Stimulated activated CD4-positive, alpha-beta T cell treated with anti-CD3 and anti-CD28 coated beads, Interleukin-12 subunit alpha, Interleukin-12 subunit beta, amount 100 ng/mL, for 4 hours (primary cell): ENCODE measurements at places on chromosomes 6 and 20.

GRCh38 chr6:131831392-131831791 lies 23.6 kb downstream of the ENPP1 start:
- DNase-seq, result no peak

DNA sequence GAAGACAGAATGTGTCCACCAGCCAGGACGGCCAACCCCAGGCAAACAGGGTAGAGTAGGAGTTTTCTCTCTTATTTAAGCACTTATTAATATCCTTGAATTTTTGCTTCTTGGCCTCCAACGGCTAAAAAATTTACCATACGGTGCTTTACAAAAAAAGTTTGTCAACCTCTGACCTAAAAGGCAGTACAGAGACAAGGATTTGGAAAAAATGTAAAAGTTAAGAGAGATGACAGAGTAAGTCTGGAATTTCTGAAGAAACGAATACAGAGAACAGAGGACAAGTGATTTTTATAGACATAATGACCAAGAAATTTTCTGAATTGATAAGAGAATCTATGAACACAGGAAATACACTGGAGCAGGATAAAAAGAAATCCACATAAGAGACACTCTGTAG lies 10.2 kb downstream of the OSER1 start:
- DNase-seq, result no peak

- no peak for DNase-seq
Measured at GRCh38 chr6:51108563-51109234, 290.0 kb downstream of the TFAP2B start.

GRCh38 chr6:125784365-125784764 lies 6.4 kb upstream of the NCOA7 start:
- DNase-seq, result no peak

- no peak for DNase-seq
Measured at GRCh38 chr6:47457370-47457769, 20.2 kb upstream of the CD2AP start.

GRCh38 chr6:63456734-63457133 lies 115.5 kb upstream of the LOC128125822 start:
- DNase-seq, result no peak

- DNase-seq, result no peak
Measured at GRCh38 chr6:15484140-15484539, 178.7 kb downstream of the DTNBP1 start.

GRCh38 chr20:3486850-3487249 lies 16.0 kb downstream of the ATRN start:
- DNase-seq, result no peak

DNA sequence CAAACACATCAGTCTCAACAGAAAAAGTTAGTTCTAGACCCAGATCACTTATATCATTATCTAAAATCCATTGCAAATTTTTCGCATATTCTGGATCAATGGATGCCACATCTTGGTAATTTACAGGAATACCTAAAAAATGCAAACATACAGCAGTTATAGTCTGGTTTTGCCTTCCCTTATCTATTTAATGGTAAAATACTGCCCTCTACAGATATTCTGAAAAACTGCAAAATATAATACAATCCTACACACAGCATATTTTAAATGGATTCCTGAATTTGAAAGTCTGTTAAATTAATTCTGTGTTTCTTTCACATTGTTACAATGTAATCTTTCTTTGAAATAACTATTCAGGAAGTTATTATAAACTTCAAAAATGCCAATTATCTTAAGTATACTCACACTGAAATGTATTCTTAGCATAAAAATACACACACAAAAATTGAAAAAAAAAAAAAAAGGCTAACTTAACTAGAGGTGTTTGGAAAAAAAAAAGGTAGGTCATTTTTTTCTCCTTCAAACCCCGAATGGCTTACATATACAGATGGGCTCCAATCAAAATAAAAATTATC lies 88.4 kb downstream of the HACE1 start:
- DNase-seq, result no peak

GRCh38 chr6:138727182-138727581 lies 46.4 kb upstream of the CCDC28A start:
- no peak for DNase-seq

GRCh38 chr6:1729133-1729749 lies 119.5 kb downstream of the FOXC1 start:
- no peak for DNase-seq

DNA sequence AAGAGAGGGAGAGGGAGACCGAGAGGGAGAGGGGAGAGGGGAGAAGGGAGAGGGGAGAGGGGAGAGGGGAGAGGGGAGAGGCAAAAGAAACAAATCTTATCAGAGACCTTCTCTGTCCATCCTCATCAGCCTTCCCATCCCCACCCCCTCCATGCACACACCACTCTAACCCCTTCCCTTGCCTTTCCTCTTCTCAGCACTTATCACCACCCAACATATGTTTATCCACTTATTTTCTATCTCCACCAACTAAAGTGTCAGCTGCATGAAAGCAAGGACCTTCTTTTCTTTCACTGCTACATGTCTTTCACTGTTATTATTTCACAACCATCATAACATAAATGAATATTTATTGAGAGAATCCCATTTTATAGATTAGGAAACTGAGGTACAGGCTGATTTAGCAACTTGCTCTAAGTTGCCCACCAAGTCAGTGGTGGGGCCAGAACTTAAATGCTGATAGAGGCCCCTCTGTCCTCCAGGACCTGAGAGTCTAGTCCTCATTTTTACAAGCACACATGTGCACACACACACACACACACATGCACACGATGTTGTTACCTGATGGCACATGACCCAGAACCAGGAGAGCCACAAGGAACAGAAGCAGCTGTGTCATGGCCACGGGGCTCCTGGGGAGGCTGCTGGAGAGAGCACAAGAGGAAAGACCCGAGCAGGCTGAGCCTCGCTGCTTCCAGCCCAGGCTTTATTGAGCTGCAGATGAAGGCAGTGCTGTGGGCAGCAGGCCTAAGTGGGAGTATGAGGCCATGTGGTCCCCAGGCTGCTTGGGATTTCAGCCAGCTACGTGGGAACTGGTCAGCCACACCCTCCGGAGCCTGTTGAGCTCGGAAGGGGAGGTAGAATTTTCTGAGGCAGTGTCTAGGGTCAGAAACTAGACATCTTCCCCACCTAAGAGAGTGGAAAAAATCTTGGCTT lies 2.3 kb downstream of the DEFB124 start:
- no peak for DNase-seq

GRCh38 chr6:33848484-33848883 lies 44.7 kb upstream of the MLN start:
- DNase-seq, result no peak

DNA sequence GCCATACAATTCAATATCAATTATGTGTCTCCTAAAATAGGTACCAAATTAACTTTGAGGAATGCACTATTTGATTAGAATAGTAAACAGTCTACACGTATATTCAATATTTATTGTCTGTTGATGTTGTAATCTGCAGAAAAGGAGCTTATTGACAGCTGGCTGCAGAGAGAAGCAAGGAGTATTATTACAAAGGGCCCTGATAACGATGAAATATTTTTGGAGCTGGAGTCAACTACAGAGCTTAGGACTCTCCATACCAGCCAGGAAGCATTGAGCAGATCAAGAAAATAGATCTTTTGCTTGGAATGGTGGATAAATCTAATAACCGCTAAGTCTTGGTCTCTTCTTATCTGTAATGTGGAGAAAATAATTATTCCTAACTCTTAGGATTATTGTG lies 25.5 kb downstream of the ABRACL start:
- DNase-seq, result no peak

DNA sequence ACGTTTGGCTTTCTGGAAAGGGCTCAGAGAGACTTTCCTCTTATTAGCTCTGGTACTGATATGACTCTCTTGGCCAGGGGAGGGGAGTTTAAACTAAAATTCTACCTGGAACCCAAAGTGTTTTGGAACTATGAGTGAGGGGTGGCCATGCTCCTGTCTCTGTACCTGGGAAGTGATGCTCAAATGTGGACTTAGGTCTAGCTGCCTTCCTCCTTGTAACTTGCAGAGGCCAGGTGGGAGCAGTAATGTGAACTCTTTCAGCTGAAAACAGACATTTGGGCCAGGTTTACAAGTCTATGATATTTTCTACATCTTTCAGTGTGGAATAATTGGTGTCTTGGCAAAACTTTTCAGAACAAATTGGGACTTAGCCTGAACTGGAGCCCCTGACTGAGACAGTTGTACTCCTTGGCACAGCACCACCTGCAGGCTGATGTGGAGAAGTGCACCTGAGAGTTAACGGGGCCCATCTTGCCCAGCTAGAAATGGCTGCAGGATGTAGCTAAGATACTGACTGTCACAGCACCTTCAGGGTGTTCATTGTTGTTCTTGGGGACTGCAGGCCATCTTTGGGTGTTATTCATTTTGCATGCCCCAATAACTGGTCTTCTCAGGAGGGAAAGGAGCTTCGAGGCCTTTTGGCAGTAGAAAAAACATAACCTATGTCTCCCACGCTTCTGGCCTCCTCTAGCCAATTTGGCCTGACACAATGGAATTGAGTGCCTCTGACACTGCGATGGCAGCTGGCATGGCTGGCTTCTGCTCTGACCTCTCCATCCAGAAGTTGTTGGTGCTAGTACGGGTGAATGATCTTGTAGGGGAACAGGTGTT lies 37.1 kb downstream of the CD109 start:
- peak; percentile 63 for DNase-seq

DNA sequence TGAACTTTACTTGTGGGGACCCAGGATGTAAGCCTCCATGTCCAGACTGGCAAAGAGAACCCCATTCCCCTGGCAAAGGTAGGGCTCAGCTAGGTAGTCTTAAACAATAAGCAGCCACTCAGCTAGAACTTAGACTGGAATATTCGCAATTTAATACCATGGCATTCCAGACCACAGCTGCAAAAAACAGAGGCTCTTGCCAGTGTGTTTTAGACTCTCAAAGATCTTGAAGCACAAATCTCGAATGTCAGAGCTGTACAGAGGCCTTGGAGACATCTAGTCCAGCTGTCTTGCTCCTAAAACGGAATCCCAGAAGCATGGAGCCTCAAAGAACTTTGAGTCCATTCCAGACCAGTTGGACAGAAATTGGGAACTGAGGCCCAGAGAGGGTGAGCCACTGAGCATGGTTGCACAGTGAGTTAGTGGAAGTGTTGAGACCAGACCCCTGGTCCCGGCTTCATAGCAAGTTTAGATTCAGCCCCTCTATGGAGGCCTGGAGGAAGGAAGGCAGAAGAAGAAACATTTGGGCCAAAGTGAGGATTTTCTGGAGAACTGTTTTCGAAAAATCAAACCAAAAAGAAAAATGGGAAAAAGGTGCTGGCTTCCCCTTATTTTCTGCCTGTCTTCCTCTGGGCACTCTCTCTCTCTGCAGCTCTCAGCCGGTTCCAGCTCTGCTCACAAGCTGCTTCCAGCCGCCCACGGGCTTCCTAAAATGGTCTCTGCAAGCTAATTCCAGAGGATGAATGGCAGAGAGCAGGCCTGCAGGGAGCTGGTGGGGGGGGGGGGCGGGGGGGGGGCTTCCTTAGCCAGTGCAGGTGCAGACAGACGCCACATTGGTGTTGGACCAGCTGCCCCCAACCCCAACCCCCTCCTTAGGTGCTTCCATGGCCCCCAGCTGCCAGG lies 32.4 kb downstream of the AAR2 start:
- DNase-seq, result no peak

DNA sequence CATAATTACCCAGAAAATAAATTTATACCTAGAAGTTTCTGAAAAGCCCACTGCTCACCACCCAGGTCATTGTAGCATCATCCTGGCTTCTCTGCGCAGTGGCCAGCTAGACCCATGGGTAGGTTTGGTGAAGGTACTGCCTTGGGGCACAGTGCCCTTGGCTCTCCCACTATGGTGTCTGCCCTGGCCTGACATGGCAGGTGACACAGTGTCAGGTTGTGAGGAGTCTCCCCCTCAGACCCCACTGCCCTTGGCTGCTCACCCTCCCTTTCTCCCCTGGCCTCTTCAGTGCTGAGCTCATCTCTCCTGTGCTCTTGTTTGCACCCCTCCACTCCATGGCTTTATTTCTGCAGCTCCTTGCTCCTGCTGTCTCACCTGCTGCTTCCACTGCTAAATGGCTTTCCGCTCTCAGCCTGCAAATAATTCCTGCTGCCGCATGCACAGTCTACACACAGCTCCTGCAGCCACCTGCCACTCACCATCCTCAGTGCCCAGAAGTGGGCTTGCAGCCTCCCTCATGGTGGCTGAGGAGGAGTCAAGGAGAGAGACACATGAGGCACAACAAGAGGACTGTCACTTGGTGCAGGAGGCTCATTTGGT lies 313.4 kb upstream of the MOCS1 start:
- no peak for DNase-seq

- DNase-seq, result no peak
Measured at GRCh38 chr6:33678932-33679490, 32.5 kb downstream of the UQCC2 start.

- DNase-seq, result no peak
Measured at GRCh38 chr6:29925727-29926412, 16.5 kb upstream of the HLA-A start.

DNA sequence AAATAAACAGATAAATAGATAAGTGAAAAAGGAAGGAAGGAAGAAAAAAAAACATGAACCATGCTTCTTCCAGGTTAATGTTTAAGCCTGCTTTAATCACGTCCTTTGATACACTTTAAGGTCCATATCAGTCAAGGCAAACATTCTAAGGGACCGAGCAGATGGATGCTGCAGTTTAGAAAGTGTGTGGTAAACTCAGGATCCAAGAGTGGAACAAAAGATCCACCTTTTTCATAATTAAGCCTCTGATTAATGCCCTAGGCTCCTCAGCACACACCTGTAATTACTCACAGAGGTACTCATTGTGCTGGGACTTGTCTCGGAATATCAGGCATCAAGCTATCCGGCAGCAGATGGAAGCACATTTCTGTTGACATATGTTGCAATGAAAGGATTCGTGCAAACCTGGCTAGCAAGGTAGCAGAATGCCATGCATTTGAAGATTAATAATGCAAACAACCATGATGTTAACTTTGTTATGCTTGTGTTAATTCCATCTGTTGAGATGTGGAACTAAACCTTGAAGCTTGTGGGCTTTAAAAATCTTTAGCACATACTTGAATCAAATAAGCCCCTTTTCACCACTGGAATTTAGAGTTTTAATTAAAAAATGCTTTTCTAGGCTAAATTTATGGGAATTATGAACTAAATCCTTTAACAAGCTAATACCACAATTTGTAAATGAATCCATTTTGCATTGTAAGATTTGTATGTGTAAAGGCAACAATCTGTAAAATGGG lies 163.7 kb downstream of the RALGAPA2 start:
- no peak for DNase-seq

GRCh38 chr20:6135347-6135746 lies 12.5 kb upstream of the FERMT1 start:
- no peak for DNase-seq

- no peak for DNase-seq
Measured at GRCh38 chr6:68182386-68182785, 452.7 kb upstream of the ADGRB3 start.

DNA sequence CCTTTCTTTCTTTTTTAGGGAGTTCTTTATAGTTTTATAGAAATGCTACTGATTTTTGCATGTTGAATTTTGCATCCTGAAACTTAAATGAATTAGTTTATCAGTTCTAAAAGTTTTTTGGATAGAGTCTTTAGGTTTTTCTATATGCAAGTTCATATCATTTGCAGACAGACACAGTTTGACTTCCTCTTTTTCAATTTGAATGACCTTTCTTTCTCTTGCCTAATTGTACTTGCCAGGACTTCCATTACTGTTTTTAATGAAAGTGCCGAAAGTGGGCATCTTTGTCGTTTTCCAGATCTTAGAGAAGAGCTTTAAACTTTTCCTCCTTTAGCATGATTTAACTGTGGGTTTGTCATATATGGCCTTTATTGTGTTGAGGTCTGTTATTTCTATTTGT lies 21.1 kb upstream of the EDN1 start:
- no peak for DNase-seq

GRCh38 chr6:50707652-50708300 lies 5.5 kb upstream of the TFAP2D start:
- DNase-seq, result no peak
